A549 (cell line): ENCODE measurements at places on chromosomes 4 and X.

GRCh38 chr4:151114986-151115385 lies 15.6 kb downstream of the RPS3A start:
- no peak for DNase-seq

DNA sequence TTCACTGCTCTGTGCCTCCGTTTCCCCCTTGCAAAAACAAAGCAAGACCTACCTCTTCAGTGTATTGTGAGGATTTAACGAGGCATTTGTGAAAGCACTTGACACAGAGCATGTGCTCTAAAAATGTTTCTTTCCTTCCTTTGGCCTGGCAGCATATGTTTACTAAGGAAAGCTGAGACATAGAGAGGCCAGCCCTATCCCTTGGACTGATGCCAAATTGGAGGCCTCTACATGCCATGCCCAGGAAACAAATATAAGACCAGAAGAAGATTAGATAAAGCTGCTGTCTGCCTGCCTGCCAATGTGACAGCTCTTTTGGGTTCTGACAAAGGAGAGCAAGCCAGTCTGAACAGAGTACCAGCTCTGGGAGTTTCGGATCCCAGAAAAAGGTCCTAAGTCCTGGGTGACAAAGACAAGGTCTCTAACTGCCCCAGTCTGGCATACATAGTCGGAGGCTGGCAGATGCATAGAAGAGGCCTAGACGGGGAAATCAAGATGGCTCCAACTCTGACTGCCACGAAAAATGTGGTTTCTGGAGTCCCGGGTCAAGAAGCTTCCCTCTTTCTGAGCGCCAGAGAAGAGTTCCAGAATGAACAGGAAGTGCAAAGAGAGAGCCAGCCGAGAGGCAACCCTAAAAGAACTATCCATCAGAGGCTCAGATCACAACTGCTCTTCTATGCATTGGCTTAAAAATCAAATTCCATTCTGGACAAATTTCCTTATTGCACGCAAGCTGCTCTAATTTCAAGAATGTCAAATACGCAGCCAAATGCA lies 25.8 kb downstream of the OTUD6A start:
- DNase-seq: no peak

GRCh38 chr4:110085131-110085530 lies 113.3 kb downstream of the ELOVL6 start:
- no peak for DNase-seq

DNA sequence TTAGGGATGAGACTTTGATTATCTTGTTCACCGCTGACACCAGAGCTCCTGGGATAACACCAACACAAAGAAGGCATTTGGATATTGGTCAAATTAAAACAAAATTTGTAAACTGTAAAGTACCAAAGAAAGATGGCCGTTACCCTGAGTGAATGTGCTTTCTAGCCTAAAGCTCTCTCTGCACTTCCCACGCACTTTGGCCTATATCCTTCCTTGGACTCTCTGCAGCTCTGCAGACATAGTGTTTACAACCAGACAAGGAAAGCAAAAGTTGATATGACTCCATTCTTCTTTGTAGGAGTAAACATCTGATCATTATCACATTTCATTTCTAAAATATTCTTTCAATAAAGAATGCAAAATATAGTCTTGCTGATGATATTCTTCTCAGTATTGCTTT lies 44.8 kb upstream of the PITX2 start:
- no peak for DNase-seq

DNA sequence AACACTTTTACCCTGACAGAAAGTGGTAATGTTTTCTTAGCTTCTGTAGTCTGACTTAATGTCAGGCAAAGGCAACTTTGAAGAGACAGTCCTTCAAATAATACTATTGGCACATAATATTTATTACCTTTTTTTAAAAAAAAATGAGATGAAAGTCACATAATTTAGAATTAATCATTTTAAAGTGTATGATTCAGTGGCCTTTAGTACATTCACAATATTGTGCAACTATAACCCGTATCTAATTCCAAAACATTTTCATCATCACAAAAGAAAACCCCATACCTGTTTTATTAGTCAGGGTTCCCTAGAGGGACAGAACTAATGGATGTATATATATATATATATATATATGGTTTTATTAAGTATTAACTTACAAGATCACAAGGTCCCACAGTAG lies 94.8 kb upstream of the TEX13A start:
- DNase-seq: no peak

DNA sequence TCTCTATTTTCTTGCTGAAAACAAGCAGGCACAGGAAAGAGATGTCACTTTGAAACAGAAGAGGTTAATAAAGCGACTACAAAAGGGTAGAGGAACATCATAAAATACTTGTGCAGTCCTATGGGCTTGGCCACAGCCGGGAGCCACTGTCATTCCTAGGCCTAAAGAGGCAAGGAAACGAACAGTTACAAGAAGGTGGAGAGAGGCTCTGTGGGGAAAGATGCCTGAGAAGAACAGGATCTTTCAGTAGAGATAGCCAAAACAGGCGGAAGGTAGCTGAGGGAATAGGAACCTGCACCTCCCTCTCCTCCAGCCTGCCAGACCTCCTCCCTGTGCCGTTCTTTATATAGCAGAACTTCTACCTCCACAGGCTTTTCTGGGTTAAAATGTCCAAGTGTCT lies 57.4 kb upstream of the ARSJ start:
- no peak for DNase-seq

- no peak for DNase-seq
Measured at GRCh38 chr4:137651128-137651527, 118.8 kb upstream of the PCDH18 start.

DNA sequence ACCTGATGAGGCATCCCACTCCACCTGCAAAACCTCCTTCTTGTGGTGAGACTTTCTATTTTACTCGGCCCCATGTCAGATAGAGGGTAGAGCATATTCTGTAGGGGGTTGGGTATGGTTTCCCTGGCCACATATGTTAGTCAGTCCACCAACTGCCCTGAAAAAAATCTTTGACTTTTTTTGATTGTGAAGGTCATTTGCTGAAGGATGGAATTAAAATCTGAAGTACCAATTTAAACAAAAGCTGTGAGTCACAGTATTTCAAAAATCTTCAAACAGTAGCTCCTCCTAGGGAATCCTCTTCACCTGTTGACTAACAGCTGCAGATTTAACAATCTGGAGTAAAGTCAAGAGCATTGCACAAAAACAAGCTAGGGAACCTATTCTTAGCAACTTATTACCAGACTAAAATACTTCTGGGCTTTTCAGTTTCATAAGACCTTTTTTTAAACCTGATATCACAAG lies 8.0 kb upstream of the CCDC110 start:
- DNase-seq: no peak

DNA sequence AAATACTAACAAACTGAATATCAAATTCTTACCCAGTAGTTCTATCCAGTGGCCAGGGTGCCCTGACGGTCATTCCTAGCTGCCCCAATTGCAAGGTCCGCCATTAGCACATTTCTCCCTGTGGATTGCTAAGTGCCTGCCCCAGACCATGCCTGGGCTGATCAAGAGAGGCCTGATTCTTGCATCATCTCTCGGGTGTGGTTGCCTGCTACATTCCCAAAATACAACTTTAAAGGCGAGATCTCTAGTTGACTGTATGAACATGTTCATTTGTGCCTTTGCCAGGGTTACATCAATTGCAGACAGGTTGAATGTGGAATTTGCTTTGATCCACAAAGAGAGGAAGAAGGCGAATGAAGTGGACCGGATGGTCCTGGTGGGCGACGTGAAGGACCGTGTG lies 28.0 kb downstream of the PRPS2 start:
- DNase-seq: no peak

GRCh38 chr4:104818579-104818978 lies 323.9 kb upstream of the CXXC4 start:
- no peak for DNase-seq

DNA sequence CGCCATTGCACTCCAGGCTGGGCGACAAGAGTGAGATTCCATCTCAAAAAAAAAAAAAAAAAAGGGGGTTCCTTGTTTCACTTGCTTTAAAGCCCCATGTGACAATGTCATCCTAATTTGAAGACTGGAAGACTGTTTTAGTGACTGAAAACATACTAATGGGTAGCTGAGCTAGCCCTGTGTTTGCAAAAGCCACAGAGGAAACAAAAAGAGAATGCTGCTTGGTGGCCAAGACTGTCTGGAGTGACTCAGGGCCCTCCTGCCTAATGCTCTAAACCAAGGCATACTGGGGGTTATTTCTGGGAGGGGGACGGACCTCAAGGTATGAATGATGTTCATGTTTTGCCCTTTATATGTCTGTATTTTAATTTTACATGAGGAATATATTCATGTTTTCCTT lies 16.0 kb downstream of the HPSE start:
- no peak for DNase-seq

- no peak for DNase-seq
Measured at GRCh38 chr4:63275491-63275890, 1133.8 kb downstream of the TECRL start.

DNA sequence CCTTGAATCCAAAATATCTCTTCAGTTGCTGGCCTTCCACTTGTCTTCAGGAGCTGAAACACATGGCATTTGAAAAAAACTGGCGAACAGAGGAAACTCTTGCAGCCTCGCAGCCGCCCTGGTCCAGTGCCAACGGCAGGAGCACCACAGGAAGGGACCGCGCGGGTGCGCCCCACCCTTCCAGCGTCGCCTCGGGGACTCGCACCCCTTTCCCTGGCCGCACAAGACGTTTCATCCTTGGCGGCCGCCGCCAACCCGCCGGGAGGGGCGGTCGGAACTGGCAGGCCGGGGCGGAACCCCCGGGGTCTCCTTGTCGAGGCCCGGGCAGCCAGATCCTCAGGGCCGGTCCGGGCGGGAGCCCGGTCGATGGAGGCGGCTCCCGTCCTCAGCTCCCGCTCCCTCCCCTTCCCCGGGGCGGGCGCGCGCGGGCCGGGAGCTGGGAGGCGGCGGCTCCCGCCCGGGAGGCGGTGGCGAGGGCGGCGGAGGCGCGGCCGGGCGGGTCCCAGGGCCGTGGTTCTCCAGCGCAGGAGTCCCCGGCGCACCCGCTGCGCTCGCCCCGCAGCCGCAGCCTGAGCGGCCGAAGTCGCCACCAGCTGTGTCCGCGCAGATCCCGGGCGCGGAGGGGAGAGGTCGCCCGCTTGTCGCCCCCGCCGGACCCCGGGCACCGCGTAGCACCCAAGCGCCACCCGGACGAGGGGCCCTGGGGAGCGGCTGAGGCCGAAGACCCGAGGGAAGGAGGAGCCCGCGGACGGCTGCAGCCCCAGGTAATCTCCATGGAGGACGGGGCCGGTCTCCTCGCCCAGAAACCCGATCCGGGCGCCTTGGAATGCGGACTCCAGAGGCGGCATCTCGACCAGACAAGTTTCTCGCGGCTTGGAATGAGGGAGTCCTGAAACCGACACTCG lies 886 bp upstream of the NDST3 start:
- DNase-seq: peak; percentile 11

DNA sequence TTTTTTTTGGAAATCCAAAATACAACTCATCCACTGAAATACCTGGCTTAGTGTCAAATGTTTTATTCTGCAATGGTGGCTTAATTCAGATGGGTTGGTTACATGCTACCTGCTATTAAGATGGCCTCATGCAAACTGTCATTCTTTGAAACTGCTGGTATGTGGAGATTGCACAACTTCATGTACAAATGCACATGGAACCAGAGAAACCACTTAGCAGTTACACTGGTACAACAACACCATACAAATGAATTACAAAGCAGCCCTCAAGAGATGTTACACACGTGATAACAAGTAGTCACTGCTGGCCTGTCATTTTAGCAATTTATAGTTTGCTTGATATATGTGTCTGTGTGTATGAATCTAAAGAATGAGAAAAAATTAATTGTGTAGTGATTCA lies 84.6 kb upstream of the STS start:
- DNase-seq: no peak

- no peak for DNase-seq
Measured at GRCh38 chrX:39070009-39070408, 268.8 kb downstream of the MID1IP1 start.

- DNase-seq: no peak
Measured at GRCh38 chr4:171612907-171613306, 200.3 kb upstream of the GALNTL6 start.

DNA sequence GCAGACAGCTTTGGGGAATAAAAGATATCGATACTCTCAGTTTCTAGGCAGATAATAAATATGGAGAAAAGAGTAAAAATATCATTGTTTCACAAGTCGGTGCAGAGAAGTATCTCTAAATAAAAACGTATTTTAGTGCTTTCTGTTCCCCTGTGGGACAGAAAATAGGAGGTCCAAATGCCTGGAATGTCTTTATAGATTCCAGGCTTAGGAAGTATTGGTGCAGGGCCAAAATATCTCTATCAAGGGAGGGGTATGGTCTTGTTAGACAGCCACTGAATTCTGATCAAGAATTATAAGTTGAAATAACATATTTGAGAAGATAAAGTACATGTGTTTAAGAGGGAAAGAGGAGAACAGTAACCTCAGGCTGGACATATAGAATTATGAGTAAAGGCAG lies 596.4 kb downstream of the PCDH18 start:
- no peak for DNase-seq

DNA sequence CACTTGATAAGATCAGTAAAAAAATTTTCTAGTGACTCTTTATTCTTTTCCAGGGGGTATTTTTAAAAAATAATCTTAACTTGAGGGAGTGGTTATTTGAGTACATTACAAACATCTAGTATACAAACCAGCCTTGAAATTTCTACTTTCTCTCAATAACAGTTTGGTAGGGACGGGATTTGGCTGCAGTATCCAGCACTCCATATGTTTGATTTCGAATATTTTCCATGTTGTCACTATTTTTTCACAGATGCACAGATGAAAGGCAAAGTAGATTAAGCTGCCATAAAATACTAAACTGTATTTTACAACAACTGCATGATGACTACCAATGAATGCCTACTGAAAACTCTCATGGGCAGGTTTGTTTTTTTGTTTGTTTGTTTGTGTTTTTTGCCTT lies 225.0 kb downstream of the COX7B2 start:
- DNase-seq: no peak

- no peak for DNase-seq
Measured at GRCh38 chr4:107196312-107196711, 160.2 kb upstream of the DKK2 start.

- DNase-seq: no peak
Measured at GRCh38 chr4:86483173-86483490, 111.0 kb upstream of the PTPN13 start.

GRCh38 chr4:155615081-155615887 lies 51.4 kb upstream of the GUCY1A1 start:
- DNase-seq: no peak

DNA sequence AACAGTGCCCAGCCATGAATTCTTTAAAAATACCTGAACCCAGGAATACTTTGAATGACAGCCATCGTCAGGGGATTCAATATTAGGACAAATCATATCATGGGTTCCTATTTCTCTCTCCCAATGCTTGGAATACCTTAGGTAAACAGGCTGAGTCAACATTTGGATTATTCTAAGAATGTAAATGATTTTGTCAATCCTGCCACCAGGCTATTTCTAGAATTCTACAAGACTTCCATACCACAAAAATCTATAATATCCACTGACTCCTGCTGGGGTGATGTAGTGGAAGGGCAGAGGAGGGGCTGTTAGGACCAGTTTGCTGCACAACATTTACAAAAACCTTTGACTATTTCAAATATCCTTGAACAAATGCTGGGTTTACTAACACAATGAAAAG lies 65.2 kb downstream of the IGFBP7 start:
- no peak for DNase-seq
